Right renal pelvis (tissue), 4 donors: ENCODE measurements at places on chromosomes 16 and 17.

DNA sequence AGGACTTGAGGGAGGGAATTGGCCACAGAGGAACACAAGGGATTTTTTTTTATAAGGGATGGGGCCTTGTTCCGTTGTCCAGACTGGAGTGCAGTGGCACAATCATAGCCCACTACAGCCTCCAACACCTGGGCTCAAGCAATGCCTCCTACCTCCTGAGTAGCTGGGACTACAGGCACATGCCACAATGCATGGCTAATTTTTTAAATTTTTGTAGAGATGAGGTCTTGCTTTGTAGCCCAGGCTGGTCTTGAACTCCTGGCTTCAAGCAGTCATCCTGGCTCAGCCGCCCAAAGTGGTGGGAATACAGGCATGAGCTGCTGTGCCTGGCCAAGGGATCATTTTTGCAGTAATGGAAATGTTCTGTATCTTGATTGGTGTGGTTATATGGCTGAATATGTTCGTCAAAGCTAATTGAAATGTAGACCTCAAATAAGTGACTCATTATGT lies 56.9 kb downstream of the VMP1 start:
- no peak for DNase-seq

DNA sequence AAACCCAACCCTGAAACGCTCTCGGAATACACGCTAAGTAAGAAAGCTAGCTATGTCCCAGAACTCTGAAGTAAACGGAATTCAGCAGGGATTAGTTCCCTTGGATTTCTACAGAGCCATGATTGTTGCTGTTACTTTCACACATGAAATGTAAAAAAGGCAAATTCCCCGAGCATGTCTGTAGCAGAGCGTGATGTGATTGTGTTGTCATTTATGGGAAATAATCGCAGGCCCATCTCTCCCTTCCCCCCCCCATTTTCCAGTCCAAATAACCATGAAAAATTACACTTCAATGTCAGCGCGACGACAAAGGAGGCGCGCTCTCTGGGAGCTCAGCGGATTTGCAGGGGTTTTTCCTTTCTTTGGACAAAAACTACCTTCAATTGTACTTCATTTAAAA lies 209.0 kb downstream of the ZFHX3 start:
- no peak for DNase-seq

DNA sequence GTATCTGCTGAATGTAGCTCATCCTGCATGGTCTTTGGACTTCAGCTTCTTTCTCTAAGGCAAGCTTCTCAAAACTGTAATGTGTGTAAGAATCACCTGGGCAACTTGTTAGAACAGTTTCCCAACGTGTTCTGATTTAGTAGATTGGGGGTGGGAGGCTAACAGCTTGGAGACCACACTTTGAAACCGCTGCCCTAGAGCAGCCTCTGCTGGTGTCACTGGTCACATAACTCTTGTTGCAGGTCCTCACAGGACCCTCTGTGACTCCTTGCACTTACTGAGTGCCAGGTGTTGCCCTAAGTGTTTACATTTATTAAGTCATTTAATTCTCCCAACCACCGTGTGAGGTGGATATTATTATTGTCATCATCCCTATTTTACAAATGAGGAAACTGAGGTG lies 9.9 kb downstream of the SLC35G3 start:
- no peak for DNase-seq

- DNase-seq = no peak
Observed at GRCh38 chr17:67055041-67055443, 10.7 kb downstream of the CACNG1 start.

DNA sequence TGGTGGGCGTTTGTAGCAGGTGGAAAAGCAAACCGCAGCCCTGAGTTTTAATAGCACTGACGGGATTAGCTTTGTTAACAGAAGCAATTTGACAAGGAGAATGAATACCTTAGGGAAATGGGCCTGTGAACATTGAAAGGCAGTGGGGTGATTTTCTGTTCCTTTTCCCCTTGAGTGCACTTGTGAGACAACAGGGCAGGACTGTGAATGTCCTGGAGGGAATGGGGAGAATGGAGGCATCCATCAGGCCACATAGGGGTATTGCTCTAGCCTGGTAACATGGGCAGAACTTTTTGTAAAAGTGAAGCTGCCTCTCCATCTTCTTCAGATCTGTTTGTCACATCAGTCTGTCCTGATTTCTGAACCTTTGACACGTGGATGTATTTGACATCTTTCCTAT lies 26.2 kb downstream of the USP43 start:
- DNase-seq = no peak

DNA sequence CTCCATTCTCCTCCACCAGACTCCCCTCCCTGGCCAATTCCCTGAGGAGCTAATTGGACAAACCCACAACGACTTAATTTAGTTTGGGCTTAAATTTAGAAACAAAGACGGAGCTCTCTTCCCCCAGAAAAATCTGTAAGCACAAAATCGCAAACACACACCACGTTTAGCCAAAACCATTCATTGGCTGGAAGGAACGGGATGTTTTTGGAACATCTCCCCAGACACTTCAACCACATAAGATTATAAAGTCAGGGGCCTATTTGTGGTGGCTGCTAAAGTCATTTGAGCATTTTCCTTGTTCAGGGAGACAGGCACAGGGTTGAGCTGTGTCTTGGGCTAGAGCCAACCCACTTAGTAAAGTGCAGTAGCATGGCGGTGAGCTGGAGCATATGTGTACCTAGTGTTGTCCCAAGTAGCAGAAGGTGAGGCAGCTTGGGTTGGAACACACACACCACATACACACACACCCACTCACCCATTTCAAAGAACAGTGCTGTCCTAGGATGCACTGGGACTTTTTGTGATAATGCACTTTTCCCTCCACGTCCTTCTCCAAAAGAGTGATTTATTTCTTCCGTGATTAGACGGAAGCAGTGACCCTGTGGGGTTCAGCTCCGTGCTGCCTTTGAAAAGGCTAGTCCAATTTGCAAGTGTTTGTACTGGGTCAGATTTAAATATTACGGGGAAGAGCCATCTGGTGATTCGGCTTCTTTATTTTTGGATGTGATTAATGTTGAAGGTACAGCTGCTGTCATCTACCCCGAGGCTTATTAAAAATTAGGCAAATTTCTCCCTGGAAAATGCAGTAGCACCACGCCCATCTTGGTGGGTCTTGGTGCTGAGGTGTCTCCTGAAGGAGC lies 32.2 kb downstream of the ELAC2 start:
- no peak for DNase-seq

DNA sequence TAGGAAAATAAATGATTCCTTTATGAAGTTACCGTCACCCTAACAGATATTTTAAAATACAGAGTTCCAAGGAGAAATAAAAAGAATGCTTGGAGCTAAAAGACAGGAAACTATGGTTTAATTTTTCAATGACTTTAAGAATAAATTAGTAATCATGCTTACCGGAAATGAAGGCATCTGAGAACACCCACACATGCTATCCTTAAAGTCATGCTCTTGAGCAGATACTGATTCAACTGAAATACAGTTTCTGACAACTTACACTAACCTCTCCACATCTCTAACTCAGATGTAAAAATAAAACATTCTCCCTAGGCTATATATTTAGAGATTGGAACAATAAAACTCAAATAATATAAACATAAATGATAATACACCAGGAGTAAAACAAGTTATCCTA lies 7.8 kb downstream of the PSMD12 start:
- DNase-seq = no peak

DNA sequence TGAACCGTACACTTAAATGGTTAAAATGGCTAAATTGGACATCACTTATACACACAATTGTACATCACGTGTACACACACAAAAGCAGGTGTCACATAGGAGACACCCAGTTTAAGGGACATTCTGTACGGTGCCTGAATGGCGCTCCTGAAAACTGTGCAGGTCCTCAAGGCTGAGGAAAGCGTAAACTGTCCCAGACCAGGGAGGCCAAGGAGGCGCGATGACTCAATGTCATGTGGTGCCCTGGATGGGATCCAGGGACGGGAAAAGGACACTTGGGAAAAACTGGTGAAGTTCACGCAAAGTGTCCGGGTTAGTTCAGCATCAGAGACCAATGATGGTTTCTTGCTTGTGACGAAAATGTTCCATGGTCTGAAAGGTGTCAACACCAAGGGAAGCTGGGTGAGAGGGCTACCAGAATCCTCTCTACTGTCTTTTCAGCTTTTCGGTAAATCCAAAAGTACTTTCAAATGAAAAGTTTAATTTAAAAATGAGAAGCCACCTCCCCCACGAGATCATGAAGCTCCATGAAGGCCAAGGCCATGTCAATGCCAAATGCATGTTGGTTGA lies 112.2 kb downstream of the CMIP start:
- DNase-seq = no peak

GRCh38 chr16:10851512-10851911 lies 25.5 kb upstream of the CIITA start:
- no peak for DNase-seq

DNA sequence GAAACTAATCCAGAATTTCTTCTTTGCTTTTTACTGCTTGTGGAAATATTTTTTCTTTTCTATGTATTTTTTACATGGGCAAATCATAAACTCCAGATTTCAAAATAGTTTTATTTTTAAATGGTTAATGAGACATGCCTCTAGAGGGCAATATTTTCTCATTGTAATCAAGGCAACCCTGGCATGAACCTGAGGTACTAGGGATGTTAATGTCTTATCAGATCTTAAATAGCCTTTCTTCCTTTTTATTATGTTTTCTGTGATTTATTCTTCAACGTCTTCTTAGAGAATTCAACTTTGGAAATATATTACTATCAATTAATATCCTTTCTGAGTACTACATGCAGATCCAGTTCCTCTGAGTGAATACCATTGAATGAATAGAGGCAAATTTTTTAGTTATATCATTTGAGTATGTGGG lies 324.7 kb downstream of the BCAS3 start:
- no peak for DNase-seq

DNA sequence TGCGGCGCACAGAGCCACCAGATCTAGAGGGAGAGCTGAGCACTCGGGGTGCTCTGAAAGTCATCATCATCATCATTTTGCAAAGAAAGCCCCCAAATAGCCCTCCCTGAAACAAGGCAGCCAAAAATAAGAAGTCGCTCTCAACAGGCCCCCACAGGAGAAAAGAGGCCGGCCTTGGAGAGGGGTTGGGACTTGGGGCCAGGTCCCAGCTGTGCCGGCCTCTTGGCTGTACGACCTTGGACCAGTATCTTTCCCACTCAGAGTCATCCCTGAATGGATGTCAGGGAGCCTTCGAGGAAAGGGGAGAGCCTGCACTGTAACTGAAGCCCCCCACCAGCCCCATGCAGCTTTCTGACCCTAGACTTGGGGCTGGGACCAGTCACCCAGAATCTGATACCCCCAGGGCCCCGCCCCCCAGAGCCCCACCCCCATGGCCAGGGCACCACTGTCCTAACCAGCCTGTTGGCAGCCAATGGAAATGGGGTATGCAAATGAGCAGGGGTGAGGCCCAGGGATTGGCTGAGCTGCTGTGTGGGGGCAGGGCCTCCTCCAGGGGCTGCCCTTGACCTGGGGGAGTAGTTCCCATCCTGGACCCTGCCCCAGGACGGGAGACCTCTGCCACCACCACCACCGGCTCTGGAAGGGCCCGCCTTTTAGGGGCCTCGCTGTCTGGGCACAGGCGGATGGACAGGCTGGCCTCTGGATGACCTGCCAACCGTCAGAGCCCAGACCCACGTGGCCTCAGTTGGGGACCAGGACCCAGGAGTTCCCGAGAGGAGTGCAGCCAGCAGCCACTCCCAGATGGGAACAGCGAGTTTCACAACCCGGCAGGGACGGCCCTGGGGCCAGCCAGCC lies 15.4 kb downstream of the ZFPM1 start:
- no peak for DNase-seq

DNA sequence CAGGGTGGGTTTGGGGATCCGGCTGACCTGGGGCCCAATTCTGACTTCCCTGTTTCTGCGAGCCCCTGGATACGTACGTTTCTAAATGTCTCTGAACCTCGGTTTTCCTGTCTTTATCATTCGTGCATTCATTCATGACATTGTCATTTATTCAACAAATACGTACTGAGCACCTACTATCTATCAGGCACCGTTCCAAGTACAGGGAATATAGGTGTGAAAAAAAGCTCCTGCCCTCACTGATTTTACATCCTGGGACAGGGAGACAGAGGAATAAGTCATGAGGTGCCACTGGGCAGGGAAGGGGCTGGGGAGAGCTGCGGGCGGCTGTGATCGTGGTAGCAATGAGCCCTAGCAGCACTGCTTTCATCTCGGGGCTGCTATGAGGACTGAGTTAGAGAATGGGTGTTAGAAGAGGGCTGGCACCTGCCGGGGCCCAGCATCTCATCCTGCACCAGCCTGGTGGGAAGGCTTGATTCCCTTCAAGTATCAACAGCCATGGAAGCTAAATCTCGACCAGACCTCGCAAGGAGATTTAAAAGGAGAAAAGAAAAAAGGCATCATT lies 88.3 kb upstream of the DNAH17 start:
- no peak for DNase-seq

GRCh38 chr16:51875834-51876600 lies 670.9 kb downstream of the TOX3 start:
- DNase-seq = no peak

- no peak for DNase-seq
Observed at GRCh38 chr17:12478311-12478710, 187.4 kb upstream of the MYOCD start.

- no peak for DNase-seq
Observed at GRCh38 chr16:13875614-13876284, 44.2 kb upstream of the ERCC4 start.

DNA sequence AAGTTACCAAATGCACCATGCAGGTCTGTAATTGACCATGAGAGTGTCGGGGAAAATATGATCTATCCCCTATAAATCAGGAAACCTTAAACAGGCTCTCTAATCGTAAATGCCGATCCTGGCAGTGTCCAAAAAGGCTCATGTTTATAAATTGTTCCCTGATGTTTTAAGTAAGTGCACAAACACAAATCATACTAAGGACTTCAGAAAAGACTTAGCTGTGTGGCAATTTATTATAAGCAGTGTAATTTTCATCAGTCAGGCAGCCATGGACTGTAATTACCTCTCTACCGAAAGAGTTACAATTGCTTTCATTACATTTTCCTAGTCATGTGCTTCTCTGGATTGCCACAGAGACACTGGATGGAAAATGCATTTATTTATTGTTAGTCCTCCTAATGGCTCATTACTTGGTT lies 73.4 kb upstream of the COX10 start:
- peak; percentile 11 for DNase-seq

- no peak for DNase-seq
Observed at GRCh38 chr17:55172612-55173011, 92.1 kb upstream of the HLF start.

DNA sequence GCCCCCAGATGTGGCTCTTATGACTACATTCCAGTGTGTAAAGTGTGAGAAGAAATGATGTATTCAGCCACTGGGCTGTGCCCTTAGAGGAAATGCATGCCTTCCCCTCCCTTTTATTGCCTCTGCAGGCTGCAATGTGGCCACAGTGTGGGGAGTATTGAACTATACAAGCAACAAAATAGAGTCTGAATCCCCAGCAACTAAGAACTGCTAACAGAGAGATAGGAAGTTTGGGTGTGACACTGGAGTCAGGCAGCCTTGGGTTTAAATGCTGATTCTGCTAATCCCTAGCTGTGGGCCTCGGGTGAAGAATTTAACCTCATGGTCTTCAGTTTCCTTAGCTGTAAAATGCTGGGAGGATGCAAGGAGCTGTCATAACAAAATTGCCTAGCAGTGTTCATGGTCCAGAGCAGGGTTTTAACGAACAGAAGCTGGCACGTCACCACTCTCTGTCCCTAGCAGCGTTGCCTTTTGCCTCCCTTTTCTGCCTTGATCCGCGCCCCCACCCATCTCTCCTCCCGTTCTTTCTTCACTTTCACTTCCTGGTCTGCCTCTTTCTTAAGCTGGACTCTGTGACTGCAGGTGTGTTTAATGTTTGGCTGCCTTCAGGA lies 50.3 kb downstream of the KPNA2 start:
- no peak for DNase-seq
